Activated CD4-positive, CD25-positive, alpha-beta regulatory T cell treated with anti-CD3 and anti-CD28 coated beads, Interleukin-2, amount 50 U/mL, for 24 hours (primary cell): ENCODE measurements at places on chromosomes 1 and 21.

GRCh38 chr1:53417074-53417511 lies 42.1 kb upstream of the DMRTB1 start:
- no peak for ATAC-seq

DNA sequence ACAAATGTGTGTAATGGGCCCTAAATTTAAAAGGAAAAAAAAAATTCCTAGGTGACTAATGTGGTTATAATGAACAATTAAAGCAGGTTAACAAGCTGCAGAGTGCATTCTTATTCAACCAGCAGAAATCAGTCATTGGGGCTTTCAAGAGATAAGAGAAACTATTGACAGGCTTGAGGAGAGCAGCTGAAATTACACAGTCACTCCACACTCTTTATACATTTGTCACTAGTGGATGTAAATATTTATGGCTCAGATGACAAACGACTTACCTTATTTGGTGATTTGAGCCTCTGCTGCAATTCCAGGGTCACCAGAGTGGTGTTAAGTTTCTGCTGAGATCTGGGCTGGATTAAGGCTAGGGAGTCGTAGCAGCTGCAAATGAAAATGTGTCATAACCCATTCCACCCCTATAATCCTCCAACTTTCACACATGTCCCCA lies 896.3 kb downstream of the TTLL7 start:
- ATAC-seq = no peak

- no peak for ATAC-seq
These were observed 154.8 kb upstream of the VAMP3 start for GRCh38 chr1:7616076-7616832.

DNA sequence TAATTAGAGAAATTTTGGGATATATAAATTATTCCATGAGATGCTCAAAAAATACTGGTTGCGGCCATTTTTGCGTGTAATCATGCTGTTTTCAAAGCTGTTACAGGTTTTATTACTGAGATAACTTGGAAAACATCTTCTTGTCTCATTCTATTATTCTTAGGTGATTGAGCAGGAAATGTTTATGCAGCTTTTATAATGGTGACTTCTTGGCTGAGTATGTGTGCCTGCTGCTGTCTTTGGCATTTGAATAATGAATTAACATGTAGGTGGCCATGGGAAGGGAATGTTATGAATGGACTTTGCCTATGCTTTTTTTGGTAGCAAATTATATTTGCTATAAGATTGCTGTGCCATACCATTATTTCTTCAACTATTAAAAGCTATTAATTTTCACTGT lies 52.5 kb downstream of the RASAL2 start:
- ATAC-seq = no peak

- ATAC-seq = no peak
These were observed 56.7 kb upstream of the PALMD start for GRCh38 chr1:99589186-99589636.

DNA sequence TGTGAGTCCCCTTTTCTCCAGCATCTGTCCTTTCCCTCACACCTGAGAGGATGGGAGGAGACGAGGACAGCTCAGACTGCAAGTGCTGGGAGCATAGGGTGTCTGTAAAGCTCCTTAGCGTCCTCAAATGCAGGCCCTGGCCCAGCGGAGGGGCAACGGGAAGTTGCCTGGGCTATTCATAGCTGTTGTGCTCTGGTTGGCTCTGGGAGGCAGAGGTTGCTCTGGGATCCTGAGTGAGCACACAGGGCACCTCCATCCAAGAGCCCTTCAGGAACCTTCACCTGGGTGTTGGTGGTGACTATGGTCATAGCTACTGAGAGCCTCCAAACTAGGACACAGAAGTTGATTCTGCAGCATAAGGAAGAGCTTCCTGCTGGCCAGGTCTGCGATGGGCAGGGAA lies 2.6 kb downstream of the PADI1 start:
- no peak for ATAC-seq

- ATAC-seq = no peak
These were observed 84.2 kb downstream of the SPATA46 start for GRCh38 chr1:162292422-162292849.

GRCh38 chr21:15199414-15200383 lies 134.9 kb upstream of the NRIP1 start:
- ATAC-seq = no peak

DNA sequence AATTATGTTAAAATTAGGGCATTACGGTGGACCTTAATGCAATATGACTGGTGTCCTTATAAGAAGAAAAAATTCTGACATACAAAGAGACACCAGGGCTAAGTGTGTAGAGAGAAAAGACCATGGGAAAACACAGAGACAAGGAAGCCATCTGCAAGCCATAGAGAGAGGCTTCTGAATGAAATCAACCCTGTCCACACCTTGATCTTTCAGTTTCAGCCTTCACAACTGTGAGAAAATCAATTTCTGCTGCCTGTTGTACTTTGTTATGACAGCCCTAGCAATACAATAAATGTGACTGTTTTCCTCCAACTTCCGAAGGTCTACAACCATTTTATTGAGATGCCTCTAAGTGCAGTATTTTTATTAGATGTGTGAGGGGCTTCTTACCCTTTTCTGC lies 1407.2 kb downstream of the MRPL39 start:
- ATAC-seq = no peak

- no peak for ATAC-seq
These were observed 392.4 kb downstream of the KCNH1 start for GRCh38 chr1:210741564-210741963.

DNA sequence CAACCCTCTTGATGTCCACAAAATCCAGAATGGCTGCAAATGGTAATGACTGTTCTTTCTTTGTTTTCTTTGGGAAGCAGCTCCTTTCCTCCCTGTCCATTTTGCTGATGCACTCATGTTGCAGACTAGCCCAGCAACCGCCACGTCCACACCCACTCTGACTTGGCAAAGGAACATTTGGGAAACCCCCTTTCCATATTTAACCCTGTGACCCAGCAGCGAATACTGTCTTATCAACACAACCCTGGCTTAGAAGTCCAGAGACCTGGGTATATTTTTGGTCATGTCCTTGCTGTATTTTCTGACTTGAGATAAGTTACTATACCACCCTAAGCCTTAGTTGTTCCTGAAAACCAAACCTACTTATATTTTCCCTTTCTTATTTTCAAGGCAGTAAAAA lies 18.1 kb upstream of the SHE start:
- no peak for ATAC-seq
